ENCODE measurements at places on chromosomes 6 and 20. TPM values are rescaled to one million over a fixed set of nuclear protein-coding genes. Genes with fewer than 3 reads are reported as not detected.

DNA sequence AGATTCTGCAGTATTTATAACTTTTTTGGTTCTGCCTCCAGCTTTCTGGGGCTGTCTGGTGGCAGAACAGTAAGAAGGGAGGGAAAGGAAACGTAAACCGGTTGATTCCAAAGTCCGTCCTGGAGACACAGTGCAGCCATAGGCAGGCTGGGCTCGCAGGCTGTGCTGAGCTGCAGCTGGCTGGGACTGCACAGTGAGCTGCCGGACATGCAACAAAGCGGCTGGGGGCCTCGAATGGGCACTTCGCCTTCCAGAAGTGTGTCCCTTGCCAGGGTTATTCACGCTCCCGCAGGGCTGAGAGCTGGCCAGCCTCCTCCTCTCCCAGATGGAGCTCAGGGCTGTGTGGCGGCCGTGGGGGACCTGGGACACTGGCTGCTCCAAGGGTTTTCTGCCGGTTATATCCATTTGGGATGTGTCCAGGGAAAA is 78.1 kb upstream of the CD93 start:
- DNase-seq: no peak

- no peak for DNase-seq
These were observed 122.0 kb downstream of the AGPAT4 start for GRCh38 chr6:161151660-161152526.

GRCh38 chr20:63471002-63471716 is 1.3 kb downstream of the KCNQ2 start:
- no peak for DNase-seq

DNA sequence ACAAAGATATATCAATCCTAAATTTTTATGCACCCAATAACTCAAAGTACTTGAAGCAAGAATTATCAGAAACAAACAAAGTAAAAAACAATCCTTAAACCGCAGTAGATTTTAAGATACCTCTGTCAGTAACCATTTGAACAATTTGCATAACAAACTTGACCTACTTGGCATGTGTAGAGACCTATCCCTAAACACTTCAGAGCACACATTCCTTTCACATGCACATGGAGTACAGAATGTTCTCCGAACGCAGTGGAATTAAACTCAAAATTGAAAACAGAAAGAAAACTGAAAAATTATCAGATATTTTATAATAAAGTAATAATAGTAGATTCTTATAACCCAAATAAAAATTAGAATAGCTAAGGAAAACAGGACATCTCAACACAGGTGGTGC is 162.6 kb upstream of the THBS2 start:
- no peak for DNase-seq

The MRPS10 gene
- 32.1 TPM for polyA plus RNA-seq

- DNase-seq: no peak
These were observed 29.0 kb downstream of the HNF4A start for GRCh38 chr20:44384423-44385027.

- peak; percentile 83 for DNase-seq
These were observed 259.1 kb downstream of the HDGFL1 start for GRCh38 chr6:22828179-22829062.

The MEI4 gene
- 1.6 TPM for polyA plus RNA-seq

The FOXQ1 gene
- polyA plus RNA-seq: 11.9 TPM

The ROS1 gene
- polyA plus RNA-seq: 0.14 TPM

- no peak for DNase-seq
These were observed 23.2 kb downstream of the CTCFL start for GRCh38 chr20:57501461-57502335.

GRCh38 chr6:50655848-50656453 is 57.4 kb upstream of the TFAP2D start:
- no peak for DNase-seq

DNA sequence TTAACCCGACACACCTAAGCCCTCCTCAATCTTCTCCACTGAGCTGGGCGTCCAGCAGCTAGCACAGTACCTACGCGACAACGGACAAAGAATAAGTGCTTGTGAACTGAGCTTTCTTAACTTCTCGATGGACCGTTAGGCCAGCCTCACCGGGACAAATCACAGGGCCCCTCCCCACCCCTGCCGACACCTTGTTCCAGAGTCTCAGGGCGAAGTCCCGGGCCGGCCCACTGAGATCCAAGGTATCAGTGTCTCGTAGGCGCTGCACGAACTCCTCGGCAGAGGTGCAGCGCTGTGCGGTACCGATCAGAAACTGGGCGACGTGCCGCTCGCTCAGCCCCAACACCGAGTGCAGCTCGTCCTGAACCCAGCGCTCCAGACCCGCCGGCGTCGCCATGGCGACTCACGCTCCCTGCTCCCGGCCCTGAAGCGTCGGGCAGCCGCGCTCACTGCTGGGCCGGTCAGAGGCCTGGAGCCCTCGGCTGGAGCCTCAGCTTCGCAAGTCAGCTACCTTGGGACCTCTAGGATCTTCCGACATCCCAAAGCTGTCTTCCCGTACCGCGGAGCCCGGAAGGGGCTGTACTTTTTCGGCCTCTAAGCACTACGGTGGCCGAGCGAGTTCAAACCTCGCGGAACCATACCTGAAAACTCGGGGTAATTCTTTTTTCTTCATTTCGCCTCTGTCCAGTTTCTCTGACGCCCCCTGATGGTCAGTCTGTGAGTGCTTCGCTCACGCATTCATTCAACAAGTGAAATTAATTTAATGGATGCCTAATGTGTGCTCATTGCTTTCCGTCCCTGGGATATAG is at the start of gene DHX16:
Gene DHX16 (minus strand): TSS at position 562 of the 809 bp plus-strand sequence. CDS start 165 bp downstream, at position 397.
- DNase-seq: peak; percentile 95

The CDH4 gene
- 8.7 TPM for polyA plus RNA-seq

The ADGRG6 gene
- 24.1 TPM for polyA plus RNA-seq

GRCh38 chr6:159880412-159880975 is 10.3 kb upstream of the MAS1 start:
- DNase-seq: no peak

The THEMIS gene
- polyA plus RNA-seq: not detected

The SRSF12 gene
- polyA plus RNA-seq: 14.0 TPM

GRCh38 chr6:56491606-56492328 is 150.9 kb downstream of the DST start:
- DNase-seq: no peak

The SAYSD1 gene
- polyA plus RNA-seq: 21.5 TPM

The RPL7L1 gene
- 119 TPM for polyA plus RNA-seq

DNA sequence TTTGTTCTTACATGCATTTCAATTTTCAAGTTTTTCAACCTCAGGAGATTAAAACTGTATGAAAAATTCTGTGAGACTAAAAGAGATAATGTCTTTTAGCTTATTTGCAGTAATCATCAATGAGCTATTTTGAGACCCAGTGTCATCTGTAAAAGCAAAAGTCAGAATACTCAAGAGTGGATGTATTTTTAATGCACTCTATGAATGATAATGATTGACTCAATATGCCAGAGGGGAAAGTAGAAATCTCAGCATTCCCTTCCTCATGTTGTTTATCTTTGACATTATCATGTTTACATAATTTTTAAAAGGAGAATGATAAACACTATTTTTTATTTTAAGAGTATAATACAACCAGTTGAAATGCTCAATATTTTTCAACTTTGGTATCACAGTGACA is 162.1 kb downstream of the MMUT start:
- no peak for DNase-seq

DNA sequence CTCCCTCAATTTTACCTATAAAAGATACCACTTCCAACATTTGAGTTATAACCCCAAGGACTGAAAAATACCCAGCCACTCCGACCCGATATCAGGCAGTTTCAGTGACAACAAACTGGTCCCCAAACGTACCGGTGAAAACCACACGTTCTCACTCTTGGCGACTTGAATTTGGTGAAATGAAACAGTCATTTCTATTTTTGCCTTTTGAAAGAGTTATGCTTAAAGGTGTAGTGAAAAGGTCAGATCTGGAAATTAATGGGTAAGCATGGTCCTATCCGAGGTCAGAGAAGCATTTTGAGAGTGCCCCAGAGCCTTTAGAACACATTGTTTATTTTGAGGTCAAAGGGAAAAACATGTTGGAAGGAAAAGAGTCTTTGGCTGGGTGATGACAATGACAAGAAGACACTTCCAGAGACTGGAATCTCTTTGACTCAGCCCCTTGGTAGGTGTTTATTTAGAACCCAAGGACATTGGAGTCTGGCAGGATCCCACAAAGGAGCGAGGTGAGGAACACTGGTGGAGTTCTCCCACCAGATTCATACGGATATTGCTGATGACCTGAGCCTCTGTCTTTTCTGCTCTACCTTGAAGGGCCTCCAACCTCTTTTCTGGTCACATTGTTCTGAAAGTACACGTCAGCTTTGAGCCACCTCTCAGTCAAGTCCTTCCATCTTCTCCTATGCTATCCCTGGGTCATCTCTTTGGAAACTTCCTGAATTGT is 235.0 kb downstream of the GMPR start:
- no peak for DNase-seq

DNA sequence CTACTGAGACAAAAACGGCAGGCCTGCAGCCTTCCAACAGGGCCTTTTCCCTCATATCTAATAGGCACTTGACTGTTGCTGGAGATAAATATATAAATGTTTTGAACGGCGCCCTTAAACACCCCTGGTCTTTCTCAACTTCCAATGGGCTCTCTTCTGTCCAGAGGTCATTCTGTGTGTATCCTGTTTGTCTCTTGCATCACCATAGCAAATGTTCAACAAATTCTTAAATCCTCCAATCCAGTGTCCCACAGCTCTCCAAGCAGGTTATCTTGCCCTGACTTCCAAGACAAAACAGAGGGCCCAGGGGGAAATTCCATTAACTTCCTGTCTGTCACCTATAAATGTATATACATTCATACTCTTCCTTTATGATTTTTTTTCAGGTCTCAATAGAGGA is 62.0 kb downstream of the OR2J2 start:
- no peak for DNase-seq

The EDN1 gene
- 3.3 TPM for polyA plus RNA-seq

- DNase-seq: no peak
These were observed 10.5 kb upstream of the AVP start for GRCh38 chr20:3094848-3095629.

- DNase-seq: no peak
These were observed 10.9 kb downstream of the IFNGR1 start for GRCh38 chr6:137208279-137208678.

- DNase-seq: peak; percentile 96
These were observed 448 bp upstream of the RIN2 start for GRCh38 chr20:19757487-19758132.

DNA sequence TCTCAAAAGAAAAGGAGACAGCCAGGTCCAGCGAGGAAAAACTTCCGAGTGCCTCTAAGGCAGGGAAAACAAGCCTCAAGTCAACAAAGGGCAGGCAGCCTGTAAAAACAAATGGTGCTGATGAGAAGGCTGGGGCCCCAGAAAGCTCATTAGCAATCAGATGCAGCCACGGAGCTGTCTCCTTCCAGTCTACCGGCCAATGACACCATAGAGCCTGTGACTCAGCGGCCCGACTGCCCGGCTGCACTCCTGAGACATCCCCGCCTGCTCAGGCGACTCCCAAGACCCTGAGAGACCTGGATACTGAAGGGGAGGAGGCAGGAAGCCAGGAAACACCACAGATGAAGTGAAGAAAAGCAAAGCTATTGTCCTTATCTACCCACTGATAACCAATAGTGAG is 120.1 kb upstream of the HDDC2 start:
- no peak for DNase-seq

DNA sequence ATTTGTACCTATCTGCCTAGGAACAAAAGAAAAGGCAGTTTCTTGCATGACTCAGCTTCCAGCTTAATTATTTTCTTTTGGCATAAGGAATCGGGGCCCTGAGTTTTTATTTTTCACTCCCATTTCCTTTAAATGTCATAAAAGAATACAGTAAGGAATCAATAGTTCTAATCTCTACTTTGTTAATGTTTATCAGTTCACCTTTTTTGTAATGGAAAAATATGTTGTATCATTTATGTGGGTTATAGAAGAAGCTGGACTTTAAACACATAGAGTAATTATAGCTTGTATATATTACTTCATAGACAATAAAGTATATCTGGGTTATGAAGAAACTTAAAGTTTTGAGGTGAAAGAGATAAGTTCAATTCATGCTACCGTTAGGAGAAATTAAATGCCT is 1214.8 kb upstream of the GJE1 start:
- DNase-seq: no peak

- DNase-seq: no peak
These were observed 93.9 kb downstream of the FOXO3 start for GRCh38 chr6:108654465-108655106.

GRCh38 chr6:114033606-114034005 is 62.7 kb upstream of the HDAC2 start:
- no peak for DNase-seq

The ZNF184 gene
- polyA plus RNA-seq: 20.3 TPM

- no peak for DNase-seq
These were observed 4.3 kb downstream of the KIF3B start for GRCh38 chr20:32281711-32282110.

The OPN5 gene
- polyA plus RNA-seq: 1.1 TPM

The EPHA7 gene
- polyA plus RNA-seq: 49.3 TPM

DNA sequence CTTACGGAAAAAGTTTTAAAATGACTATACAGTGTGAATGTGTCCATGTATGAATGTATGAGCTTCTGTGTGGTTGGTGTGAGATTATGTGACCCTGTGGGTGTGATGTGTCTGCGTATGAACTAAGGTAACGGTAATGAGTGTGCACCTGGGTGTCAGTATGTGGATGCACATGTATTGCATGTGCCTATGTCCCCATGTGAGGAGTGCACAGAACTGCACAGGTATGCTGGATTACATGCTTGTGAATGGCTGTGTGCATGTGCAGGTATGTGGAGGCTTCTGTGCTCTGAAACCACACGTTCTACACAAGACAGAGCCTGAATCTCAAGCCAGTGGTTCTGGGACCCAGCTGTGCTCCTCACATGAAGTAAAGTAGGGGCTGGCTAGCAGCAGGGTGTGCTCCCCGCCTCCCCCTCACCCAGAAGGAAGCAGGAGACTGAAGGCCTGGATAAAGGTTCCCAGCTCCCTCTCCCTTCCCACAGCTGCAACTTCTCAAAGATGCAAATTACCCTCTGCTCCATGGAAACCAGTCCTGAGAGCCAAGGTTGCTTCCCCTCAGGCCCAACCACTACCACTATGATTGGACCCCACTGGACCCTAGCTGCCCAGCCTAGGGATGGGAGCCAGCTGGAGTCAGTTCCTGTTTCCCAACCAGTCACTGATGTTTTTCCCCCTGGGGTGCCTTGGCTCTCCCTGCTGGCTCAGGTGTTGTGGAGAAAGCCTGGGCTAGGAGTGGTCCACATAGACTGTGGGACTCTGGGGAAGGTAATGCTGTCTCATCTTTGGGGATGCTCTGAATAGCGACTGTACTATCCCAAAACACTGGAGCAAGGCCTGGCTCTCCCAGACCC is 24.8 kb upstream of the SPDEF start:
- DNase-seq: peak; percentile 86

GRCh38 chr20:20608041-20608440 is 104.4 kb downstream of the RALGAPA2 start:
- DNase-seq: no peak

Measured in renal cortex interstitium (tissue), 15 donors.